NCI-H1048 (cell line): ENCODE measurements at places on chromosomes 2 and 18.

DNA sequence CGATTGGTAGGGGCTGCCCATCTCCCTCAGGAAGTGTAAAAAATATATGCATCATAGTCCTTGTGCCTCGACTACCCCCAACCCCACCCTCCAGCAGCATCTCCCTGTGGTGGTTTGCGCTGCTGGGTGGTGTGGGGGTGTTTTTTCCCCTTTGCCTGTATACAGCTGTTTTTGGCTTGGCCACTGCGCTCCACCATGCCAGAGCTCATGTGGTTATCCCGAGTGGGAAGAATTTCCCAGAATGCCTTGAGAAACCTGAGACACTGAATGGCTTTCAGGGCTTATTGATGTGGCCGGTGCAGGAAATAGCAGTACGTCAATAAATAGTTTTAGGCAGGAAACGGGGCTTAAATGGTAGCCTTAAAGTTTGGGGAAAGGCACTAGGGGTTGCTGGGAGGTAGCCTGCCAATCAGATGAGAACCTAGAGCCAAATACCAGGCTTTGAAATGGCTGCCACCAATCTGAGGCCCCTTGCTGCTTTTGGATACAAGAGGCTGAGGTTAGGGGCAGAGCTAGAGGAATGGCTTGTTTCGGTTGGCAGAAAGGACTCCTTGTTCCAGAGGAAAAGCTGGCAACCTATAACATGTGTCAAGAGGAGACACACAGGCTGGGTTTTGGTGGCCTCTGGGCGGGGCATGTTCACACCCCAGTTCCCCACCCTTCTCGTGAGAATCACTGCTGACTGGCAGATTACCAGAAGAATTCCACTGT lies 144.1 kb downstream of the SMAD7 start:
- no peak for DNase-seq

DNA sequence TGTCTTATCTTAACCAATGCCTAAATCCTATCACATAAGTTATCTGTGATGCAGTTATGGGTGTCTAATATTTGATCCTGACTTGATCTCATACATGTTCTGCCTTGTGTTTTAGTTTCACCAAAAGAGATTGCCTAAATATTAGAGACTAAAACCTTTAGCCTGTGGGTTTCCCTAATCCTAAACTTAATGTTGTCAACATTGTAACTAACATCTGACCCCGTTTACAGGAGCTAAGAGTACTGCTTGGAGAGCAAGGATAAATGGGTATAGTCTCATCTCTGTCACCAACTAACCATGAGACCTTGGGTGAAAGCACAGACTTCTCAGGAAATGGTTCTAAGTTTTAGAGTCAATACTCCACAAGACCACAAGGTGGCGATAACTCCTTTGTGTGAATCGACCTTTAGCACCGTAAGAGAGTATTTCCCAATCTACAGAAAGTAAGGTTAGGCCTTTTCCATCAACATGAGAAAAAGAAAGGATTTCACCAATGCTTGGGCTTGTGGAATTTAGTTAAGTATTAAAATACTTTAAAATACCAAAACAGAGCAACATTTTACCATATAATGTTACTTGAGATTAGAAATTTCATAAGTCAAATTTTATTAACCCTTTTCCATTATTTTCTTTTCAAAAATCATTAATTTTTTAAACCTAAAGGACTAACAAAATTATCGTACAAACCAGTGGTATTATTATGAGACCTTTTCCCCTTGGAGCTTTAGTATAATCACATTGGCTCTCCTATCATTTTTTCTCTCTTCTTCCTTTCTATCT lies 60.5 kb downstream of the G6PC2 start:
- DNase-seq = peak; percentile 33

- no peak for DNase-seq
Observed at GRCh38 chr2:119416299-119416923, 15.2 kb upstream of the TMEM37 start.

- DNase-seq = no peak
Observed at GRCh38 chr2:73841912-73842738, 13.4 kb downstream of the STAMBP start.

GRCh38 chr2:119197126-119197405 lies 26.6 kb upstream of the STEAP3 start:
- no peak for DNase-seq

- no peak for DNase-seq
Observed at GRCh38 chr2:6647046-6647445, 218.7 kb downstream of the CMPK2 start.

DNA sequence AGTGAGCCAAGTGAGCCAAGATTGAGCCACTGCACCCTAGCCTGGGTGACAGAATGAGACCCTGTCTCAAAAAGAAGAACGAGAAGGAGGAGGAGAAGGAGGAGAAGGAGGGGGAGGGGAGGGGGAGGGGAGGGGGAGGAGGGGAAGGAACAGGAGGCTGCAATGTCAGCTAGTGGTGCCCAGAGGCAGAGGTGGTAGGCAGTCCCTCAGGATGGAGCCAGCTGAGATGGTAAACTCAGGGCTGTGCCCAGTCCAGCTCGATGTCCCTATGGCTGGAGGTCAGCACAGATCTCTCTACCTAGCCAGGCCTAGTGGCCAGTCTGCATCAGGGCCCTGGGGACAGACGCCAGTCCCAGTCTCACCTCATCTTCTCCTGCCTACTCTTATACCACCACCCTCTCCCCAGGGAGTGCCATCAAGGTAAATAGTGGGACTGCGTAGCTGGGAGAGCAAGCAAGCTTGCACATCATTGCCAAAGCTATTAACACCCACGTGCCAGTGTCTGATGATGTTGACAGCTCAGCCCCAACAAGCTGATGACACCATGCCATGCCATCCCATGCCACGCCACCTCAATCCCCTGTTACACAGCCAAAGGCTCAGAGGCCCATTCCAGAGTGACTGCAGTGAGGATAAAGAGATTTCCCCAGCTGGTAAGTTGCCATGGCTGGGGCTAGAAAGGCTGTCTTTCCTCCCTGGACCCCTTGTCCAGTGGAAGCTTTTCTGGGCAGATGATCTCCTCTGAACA lies 7.6 kb upstream of the PLB1 start:
- no peak for DNase-seq

- DNase-seq = no peak
Observed at GRCh38 chr2:71629771-71630453, 176.6 kb downstream of the DYSF start.
